ENCODE measurements at places on chromosomes 7 and 10.

DNA sequence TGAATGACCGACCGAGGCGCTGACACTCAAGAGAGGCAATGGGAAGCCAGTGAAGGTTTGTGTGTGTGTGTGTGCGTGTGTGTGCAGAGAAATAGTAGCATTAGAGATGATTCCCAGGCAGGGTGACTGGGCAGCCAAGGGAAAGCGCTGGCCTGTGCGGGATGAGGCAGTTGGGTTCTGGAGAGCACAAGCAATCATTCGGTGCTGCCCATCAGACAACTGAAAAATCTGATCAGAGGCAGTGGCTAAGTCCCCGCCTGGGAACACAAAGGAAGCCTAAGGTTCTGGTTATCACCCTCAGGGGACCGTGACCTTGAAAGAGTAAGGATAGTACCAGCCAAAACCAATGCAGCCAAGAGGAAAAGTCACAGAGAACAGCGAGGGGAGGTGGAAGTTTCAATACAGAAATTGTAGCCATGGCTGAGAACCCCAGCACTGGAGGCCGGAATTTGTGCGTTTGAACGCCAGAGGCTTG, 868 bp upstream of the PDCD4 start:
- no peak for DNase-seq

DNA sequence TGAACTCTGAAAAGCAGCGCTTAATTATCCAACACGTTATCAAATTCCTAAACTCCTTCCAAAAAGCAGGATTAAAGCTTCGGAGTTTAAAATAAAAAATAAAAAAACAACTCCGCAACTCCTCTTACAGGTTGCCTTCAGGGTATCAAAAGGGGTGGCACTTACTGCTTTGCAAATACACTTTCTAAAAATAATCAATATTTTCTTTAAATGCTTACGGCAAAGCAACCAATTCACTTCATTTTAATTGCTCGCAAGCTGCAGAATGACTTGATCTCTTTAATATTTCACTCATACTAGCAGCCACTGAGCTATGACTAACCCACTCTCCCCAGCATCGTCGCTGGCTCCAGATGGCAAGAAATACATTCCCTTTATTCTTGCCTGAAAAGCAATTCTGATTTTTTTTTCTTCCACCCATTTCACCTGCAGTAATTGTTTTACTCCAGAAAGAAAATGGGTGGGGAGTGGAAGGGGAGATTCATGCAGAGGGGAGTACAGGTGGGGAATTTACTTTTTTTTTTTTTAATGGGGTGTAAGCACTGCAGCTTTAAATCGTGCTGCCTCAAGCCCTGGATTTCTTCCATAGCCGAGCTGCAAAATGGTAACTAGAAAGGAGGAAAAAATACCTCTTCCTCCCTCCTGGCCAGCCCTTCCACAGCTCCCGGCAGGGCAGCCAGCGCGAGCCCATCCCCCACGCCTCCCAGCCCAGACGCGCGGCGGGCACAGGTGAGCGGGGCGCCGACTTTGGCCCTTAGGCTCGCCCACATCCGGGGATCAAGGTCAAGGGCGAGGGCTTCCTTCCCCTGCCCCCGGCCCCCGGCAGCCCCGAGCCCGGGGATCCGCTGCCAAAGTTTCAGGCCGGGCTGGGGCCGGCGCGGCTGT, 54.2 kb upstream of the FHIP2A start:
- DNase-seq, result peak; percentile 65

- DNase-seq, result no peak
These were observed 130.3 kb upstream of the WNT16 start for GRCh38 chr7:121198502-121198901.

- DNase-seq, result no peak
These were observed 139.5 kb downstream of the PFKFB3 start for GRCh38 chr10:6342096-6342685.

DNA sequence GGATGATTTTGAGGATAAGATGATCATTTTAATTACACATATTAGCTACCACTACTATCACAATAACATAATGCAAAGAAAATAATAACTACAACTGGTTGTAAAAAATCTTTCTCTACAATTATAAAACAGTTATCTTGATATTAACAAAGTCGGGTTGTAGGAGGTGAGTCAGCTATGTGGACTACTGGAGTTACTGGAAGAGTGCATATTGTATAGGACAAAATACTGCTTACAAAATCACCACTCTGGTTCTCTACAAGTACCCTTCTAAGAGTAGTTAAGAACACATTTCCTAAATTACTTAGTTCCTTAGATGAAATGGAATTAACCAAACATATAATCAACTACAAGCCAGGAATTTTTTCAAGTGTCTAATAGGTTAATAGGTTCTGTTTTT, 74.1 kb downstream of the HYCC1 start:
- no peak for DNase-seq

- DNase-seq, result no peak
These were observed 19.5 kb downstream of the FZD9 start for GRCh38 chr7:73452999-73453635.

GRCh38 chr10:17989908-17990767, 38.4 kb downstream of the SLC39A12 start:
- DNase-seq, result peak; percentile 82

- no peak for DNase-seq
These were observed 90.0 kb downstream of the TFEC start for GRCh38 chr7:115940460-115941060.

DNA sequence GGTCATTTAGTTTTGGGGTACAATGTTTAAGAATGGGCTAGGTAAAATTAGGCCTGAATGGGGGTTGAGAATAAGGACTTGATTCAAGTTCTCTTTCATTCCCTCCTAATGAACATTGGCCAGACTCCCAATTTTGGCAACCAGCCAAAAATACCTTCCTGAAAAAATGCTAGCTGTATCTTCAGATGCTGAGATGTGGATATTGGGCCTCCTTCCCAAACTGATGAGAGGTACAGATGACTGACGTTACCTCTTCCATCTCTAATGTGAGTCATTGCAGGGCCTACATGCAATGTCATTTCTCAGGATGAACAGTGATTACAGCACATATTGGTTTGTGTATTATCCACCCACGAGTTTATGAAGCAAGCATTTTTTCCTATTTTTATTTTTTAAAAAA, 151.6 kb downstream of the SND1 start:
- peak; percentile 35 for DNase-seq

DNA sequence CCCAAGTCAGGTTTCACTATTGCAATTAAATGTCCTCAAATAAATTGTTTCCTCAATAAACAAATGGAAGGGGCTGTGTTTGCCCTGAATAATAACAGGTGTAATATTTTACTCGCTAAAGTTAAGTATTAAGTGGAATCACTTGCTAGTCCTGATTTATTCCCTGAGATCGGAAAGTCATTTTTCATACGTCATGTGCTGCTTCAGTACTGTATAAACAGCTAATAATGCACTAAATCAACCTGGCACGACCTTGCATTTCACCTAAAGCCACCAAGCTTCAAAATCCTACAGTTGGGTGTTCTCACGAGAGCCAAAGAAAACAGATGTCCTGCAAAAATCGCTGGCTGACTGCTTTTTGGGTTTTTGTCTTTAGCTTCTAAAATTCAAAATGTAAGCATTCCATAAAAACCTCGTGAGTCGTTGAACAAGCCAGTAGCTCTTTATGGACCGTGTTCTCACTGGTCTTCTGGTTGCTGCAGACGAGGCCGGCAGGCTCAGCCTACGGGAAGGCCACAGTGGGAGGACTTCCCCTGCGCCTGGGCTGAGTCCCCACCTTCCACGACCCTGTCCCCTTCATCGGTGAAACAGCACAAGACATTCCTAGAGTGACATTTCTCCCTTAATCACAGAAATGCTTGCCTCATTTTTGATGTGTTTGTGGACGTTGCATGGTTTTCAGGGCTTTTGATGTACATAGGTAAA, 17.9 kb upstream of the MNX1 start:
- DNase-seq, result no peak

DNA sequence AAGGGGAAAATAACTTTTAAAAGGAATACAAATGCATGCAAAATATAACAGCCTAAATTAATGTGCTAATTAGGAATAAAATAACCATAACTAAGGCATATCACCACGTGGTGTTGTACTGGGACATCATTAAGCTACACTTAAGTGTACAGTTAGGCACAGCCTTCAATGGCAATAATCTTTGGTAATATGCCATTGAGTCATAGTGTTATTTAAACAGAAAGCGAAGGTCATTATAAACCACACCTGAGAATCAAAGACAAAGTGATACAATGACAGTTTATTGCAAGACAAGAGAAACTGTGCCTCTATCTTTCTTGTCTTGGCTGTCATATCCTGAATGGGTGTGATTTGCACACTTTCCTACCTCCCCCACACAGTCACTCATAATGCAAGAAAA, 30.5 kb upstream of the AUTS2 start:
- DNase-seq, result no peak

DNA sequence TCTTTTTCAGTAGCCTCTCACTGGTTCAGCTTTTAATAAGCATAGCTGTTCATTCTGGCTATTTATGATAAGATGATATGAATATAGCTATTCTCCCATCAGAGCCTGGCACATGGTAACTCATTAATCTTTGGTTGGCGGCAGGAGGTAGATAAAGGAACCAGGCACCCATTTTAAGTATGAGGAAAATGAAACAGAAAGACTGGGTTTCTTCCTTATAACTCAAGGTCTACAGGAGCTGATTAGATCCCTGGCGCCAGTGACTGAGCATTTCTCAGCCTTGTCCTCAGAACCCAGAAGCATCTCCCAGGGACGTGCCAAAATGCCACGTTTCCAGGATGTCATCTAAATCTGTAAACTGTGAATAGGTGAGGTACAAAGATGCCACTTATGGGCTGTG, 141.9 kb downstream of the TCF7L2 start:
- DNase-seq, result no peak

DNA sequence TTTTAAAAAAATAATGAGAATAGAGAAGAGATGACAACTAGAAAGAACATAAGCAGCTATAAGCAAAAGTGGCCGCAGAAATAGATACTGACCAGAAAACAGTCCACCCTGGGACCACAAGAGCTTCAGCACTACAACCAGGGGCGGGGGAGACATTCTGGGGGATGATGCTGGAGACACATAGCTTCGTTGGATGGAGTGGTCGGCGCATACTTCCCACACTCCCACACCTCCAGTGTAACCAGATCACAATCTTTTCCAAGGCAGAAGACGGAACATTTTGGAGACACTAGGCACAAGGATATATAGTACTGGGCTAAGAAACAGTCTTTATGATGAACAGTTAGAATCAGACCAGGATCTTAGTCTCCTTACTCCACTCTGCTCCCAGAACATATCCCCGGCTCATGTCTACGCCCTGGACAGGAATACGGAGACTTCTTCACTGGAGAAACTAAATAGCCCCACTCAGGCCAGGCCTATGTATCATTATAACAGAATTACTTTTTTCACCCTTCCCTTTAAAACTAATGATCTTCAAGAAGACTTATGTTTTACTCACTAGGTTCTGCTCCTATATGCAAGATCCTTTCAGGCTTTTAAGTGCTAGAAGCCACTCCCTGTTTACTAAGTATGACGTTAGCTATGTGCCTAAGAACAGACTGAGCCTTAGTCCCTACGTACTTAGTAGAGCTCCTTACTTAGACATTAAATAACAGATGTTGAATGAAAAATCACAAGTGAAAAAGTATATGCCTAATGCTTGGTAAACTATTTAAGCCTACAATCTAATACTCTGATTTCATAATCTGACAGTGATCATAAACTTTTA, 169.6 kb downstream of the SRPK2 start:
- peak; percentile 52 for DNase-seq

DNA sequence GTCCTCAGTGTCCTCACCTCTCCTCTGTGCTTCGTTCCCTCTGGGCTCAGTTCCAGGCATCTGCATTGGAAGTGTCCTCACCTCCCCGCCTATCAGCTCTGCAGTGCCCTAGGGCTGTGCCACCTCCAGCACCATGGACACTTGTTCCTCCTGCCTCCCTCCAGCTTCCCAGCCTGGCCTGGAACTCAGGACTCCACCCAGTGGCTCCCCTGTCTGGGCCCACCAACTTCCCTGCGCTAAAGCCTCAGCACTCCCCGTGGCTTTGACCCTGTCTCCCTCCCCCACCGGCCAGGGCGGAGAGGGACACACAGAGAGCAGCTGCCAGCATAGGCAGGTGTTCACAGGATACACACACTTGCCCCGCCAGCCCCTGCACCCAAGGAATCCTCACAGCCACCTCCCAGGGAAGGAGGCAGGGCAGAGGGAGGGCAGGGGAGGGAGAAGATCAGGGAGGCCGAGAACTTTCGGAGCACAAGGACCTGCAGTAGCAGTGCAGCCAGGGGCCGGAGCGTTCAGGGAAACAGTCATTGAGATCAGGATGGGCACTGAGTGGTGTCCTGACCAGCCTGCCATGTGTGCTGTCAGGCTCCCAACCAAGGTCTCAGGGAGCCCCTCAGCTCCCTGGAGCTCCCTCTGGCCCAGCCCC, 31.3 kb downstream of the ANXA8 start:
- no peak for DNase-seq

DNA sequence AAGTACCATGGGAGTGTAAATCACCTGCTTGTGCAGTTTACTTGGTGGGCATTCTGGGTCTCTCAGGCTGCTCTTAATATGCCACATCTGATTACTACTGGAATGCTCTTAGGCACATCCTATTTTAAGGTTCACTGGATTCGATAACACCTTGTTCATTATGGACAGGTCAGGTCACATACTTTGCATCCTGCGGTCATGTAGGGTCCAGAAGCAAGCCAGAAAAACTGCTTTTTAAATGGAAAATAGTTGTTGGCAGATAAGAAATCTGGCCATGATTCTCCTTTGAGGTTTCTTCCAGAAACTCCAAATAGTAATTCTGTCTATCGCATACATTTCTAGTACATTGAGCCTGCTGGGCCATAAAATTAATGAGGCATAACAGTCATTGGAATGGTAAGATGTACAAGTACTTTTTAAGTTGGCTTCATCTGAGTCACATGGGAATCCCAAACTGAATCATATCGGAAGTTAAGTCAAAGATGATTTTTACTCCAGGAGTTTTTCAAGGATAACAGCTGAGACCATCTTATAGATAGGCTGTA, 371.9 kb downstream of the LRRTM3 start:
- no peak for DNase-seq

DNA sequence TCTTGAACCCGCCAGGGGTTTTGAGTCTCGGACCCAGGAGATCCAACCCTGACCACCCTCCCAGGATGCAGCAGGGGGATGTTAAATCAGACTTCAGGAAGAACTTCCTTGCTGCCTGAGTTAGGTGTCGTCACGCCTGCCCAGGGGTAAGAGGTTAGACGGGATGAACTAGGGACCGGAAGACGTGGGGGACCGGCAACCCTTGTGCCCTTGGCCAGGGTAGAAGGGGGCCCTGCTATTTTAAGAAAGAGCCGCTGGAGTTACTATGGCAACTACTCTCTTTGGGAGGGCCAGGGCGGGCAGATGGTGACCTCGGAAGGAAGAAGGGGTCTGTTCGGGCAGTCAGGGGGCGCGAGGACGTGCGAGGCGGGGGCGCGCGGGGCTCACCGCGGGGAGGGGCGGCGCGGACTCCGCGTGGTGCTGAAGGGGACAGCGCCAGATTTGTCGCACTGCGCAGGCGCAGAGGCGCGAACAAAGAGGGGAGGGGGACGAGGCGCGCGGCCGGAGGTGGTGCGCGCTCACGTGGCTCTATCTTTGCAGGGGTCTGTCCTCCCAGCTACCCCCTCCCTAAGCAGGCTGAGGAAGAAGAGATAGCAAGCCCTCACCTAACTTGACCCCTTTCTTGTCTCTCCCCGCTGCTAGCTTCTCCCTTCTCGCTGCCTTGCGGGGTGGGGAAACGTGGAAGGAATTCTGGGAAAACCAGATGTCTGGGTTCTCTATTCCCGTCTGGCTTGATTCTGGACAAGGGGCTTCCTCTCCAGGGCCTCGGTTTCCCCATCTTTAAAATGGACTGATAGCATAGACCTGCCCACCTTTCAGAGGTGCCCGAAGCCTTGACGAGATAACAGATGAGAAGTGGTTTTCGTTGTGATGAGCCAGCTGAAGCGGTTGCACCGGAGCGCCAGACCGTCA, 940 bp upstream of the PSD start:
- DNase-seq, result no peak

- no peak for DNase-seq
These were observed 34.9 kb downstream of the PRTFDC1 start for GRCh38 chr10:24917493-24917892.

Measured in astrocyte (in vitro differentiated cells and primary cell).